ENCODE measurements at places on chromosomes 5 and 9. TPM values are rescaled to one million over a fixed set of nuclear protein-coding genes. Genes with fewer than 3 reads are reported as not detected.

Gene SCGB3A1
- 3.5 TPM for total RNA-seq

Gene TMEM215
- total RNA-seq: not detected

Gene ZNF483
- 6.5 TPM for total RNA-seq

Gene GFI1B
- total RNA-seq: not detected

Gene SERF1B
- 9.4 TPM for total RNA-seq

DNA sequence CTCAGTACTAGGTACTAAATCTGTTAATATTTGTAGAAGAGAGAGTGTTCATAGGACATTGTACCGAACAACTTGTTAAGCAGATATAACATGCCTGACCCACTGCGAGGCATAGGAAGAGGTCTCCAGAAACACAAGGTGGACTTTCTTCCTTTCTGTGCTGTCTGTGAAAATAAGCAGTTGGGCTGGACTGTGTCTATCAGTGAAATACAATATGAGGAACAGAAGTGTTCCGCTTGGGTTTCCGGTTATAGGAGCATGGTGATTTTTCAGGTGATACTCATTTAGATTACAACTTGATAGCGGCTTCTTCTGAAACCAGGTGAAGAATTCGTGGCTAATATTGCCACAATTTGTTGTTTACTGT lies 60.9 kb upstream of the TLR4 start:
- no peak overlapping the region for H3K4me3 ChIP-seq
- H3K36me3 ChIP-seq: no peaks in the 10 kb centered on the region
- H3K27me3 ChIP-seq: no peaks in the 10 kb centered on the region
- DNase-seq: no peak
- peak overlapping the region; percentile 33 for H3K27ac ChIP-seq
- H3K4me1 ChIP-seq: peaks cover 2% of the 10 kb centered on the region

- no peak overlapping the region for H3K4me3 ChIP-seq
- peak; percentile 78 for DNase-seq
- H3K27ac ChIP-seq: peak overlapping the region; percentile 67
- H3K36me3 ChIP-seq: no peaks in the 10 kb centered on the region
Measured at GRCh38 chr9:121972501-121972981, 120.6 kb downstream of the TTLL11 start.

- no peaks in the 10 kb centered on the region for H3K4me1 ChIP-seq
- no peak for DNase-seq
- H3K4me3 ChIP-seq: no peak overlapping the region
- no peaks in the 10 kb centered on the region for H3K36me3 ChIP-seq
Measured at GRCh38 chr5:174799121-174799520, 74.7 kb downstream of the MSX2 start.

GRCh38 chr5:114255260-114255659 lies 106.6 kb upstream of the KCNN2 start:
- H3K27ac ChIP-seq: no peak overlapping the region
- no peaks in the 10 kb centered on the region for H3K4me1 ChIP-seq
- no peaks in the 10 kb centered on the region for H3K27me3 ChIP-seq
- H3K36me3 ChIP-seq: no peaks in the 10 kb centered on the region
- no peak overlapping the region for H3K4me3 ChIP-seq

DNA sequence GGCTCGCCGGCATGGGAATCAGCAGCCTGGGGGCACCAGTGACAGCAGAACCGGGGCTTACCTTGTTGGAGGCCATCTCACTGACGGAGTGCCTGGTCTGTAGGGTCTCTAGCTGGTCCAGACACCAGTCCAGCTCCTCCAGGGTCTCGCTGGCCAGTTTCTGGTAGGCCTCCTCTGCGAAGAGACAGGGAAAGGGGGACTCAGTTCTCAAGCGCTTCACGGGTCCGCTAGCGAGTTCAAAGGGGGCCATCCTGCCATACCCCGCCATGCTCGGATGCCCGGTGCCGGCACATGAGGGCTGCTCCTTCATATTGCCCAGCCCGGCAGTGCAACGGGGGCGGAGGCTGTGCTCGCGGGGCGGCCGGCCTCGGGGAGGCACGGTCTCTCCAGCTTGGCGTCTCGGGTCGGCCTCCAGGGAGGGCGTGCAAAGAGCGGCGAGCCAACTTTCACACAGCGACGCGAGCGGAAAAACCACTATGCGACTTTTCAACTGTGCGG lies 456.0 kb downstream of the RAB3C start:
- no peaks in the 10 kb centered on the region for H3K4me1 ChIP-seq
- no peak for DNase-seq
- no peaks in the 10 kb centered on the region for H3K36me3 ChIP-seq
- H3K4me3 ChIP-seq: peak overlapping the region; percentile 76
- no peaks in the 10 kb centered on the region for H3K27me3 ChIP-seq

- H3K27me3 ChIP-seq: no peaks in the 10 kb centered on the region
- H3K27ac ChIP-seq: no peak overlapping the region
- no peaks in the 10 kb centered on the region for H3K36me3 ChIP-seq
- peaks cover 7% of the 10 kb centered on the region for H3K4me1 ChIP-seq
- no peak overlapping the region for H3K4me3 ChIP-seq
Measured at GRCh38 chr9:94663140-94663539, 23.8 kb upstream of the FBP1 start.

GRCh38 chr5:78667461-78668103 lies 19.0 kb upstream of the LHFPL2 start:
- no peaks in the 10 kb centered on the region for H3K27me3 ChIP-seq
- no peak overlapping the region for H3K27ac ChIP-seq
- no peak overlapping the region for H3K4me3 ChIP-seq
- H3K4me1 ChIP-seq: no peaks in the 10 kb centered on the region
- H3K36me3 ChIP-seq: no peaks in the 10 kb centered on the region

DNA sequence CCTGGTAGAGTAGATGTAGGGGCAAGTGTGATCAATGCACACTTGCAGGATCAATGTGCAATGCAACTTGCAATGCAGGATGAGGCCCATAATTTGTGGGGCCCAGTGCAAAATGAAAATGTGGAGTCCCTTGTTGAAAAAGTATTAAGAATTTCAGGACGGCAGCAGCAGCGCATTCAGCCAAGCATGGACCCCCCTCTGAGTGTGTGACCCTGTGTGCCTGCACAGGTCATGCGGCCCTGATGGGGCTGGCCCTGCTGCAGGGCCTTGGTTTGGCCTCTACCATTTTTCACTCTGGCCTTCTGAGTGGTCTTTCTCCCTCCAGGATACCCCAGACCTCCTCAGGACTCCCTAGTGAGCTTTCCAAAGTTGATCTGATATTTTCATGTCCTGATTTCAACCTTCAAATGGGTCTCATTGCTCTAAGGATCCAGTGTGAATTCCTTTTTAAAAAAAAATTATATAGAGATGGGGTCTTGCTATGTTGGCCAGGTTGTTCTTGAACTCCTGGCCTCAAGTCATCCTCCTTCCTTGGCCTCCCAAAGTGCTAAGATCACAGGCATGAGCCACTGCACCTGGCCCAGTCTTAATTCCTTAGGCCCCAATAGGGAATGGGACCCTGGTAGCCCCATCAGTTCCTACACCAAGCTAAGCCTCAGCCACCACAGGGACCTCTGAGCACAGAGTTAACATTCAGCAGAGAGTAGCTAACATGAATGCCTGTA lies 4.3 kb downstream of the ERGIC1 start:
- no peaks in the 10 kb centered on the region for H3K36me3 ChIP-seq
- no peaks in the 10 kb centered on the region for H3K27me3 ChIP-seq
- H3K4me1 ChIP-seq: peaks cover 18% of the 10 kb centered on the region
- peak overlapping the region; percentile 35 for H3K27ac ChIP-seq

- no peaks in the 10 kb centered on the region for H3K27me3 ChIP-seq
- no peak for DNase-seq
- H3K4me1 ChIP-seq: no peaks in the 10 kb centered on the region
- no peak overlapping the region for H3K27ac ChIP-seq
- no peak overlapping the region for H3K4me3 ChIP-seq
Measured at GRCh38 chr9:91758491-91758981, 191.5 kb downstream of the ROR2 start.

DNA sequence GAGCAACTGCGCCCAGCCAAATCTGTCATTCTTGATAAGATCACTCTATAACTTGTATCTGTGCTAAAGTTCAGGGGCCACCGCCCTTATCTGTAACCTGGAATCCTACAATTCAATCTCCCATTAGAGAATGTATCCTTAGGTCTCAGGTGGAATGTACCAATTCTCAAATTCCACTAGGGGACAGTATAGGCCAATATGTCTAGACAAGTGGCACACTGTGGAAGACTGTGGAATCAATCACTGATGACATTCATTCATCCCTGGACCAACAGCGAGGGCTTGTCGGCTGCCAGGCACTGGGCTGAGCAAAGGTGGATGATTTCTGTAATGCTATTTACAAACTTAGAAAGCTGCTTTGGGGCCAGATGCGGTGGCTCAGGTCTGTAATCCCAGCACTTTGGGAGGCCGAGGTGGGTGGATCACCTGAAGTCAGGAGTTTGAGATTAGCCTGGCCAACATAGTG lies 28.7 kb upstream of the MEGF9 start:
- no peak overlapping the region for H3K4me3 ChIP-seq
- no peaks in the 10 kb centered on the region for H3K4me1 ChIP-seq
- no peaks in the 10 kb centered on the region for H3K36me3 ChIP-seq
- H3K27ac ChIP-seq: no peak overlapping the region
